ENCODE measurements at places on chromosomes 7 and 10.
A peak's percentile ranks its signal among the peaks of the same experiment; 100 is the strongest.

GRCh38 chr10:17533731-17534130, 79.3 kb upstream of the ST8SIA6 start:
- DNase-seq = peak; percentile 25

DNA sequence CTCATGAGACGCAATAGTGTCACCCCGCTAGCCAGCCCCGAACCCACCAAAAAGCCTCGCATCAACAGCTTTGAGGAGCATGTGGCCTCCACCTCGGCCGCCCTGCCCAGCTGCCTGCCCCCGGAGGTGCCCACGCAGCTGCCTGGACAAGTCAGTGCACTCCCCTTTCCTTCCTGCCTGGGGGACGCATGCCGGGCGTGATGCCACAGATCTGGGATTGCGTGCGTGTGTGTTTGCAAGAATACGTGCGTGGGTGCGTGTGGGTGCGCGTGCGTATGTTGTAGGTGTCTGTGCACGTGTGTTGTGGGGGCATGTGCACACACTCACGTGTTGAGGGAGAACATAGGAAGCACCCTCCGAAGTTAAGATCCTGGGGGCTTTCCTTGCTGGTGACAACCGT, 23.5 kb downstream of the PFKFB3 start:
- DNase-seq = no peak

- DNase-seq = peak; percentile 74
Observed at GRCh38 chr10:99676426-99676825, 17.1 kb downstream of the ENTPD7 start.

DNA sequence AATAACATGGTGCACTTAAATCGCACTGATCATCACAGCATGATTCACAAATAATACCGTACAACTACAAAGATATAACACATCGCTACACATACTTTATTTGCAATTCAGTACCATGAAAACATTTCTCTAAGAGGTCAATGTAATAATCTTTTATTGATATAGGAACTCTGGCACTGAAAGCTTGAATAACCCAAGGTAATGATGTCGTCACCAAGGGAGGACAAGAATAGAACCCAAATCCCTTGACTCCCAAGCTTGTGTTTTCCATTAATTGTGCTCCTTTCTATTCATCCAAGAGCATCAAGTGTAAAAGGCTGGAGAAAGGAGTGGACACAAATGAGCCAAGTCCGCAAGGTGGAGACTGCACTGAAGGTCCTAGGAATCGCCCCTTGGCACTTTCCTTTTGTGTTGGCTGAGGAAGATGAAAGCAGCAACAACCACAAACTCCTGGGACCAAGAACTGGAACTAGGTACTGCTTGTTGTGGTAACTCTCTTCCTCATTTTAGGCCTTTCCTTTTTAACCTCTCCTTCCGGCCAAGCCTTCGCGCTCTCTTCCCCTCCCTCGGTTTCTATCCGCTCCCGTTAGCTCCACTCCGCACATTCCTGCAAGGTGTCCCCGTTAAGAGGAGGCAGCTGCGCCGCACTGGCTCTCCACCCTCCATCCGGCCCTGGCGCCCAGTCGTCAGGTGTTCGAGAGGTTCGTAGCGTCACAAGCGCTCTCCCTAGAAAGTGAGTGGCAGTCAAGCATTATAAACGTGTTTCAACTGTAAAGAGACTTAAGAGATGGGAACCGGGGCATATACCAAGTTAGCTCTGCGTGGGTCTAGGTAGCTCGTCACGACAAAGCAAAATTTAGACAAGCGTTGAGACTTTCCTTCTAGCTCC, 1.0 kb upstream of the CBLL1 start:
- DNase-seq = no peak

DNA sequence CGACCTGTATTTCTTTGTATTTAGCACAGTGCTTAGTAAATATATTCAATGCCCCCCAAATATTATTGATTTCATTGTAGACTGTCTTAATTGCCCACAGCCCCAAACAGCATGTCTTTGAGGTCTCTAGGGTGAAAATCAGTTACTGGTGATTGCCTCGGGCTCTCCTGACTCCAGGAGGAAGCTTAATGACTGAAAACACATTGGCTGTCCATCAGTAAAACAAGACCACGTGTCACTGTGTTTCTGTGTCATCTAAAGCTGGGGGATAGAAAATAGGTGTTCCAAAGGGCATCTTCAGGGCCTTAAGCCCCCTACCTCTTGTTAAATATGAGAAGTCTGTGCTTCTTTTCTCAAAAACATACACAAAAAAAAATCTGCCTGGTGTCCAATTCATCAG, 67.9 kb downstream of the CACNA2D1 start:
- no peak for DNase-seq

DNA sequence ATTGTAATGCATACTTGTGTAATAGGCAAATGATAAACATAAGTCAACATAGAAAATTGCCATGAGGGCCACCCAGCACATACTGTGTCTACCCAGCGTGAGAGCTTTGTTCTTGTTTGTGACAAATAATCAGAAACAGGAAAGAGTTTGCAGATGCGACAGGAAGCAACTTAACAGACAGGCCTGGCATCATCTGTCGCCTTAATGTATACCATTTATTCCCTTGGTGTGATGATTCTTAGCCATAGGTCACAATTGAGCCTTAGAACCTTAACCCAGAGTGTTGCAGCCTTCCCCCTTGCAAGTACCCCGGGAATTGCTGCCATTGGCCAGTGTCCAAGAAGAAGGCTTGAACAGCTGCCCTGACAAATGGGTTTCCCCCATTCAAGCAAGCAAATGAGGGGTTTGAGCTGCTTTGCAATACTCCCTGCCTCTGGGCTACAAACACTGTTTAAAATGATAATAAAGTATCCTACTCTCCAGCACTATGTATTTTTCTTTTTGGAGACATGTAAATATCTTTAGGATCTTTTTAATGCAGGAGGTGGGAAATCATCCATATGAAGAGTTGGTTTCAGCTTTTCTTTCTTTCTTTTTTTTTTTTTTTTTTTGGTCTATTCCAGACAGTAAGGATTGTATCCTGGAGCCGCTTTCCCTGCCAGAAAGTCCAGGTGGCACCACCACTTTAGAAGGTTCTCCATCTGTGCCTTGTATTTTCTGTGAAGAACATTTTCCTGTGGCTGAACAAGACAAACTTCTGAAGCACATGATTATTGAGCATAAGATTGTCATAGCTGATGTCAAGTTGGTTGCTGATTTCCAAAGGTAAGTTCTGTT, 80.0 kb downstream of the ZNF277 start:
- DNase-seq = no peak

GRCh38 chr10:86047588-86047987, 319.0 kb downstream of the GRID1 start:
- no peak for DNase-seq

DNA sequence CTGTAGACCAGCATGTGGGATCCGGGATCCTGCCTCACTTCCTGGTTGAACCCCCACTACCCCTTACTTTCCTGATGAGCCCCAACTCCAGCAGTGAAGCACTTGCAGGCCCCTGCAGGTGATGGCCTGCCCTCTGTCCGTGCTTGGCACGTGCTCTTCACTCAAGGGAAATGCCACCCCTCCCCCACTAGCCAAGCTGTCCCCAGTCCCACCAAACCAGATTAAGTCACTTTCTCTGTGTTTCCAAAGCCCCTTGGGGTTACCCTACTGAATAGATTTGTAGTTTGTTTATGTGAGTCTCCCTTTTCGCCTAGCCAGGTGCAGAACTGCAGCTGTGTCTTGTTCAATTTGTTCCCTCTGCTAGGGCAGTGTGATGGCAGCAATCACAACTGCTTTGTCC, 121.7 kb downstream of the WDFY4 start:
- DNase-seq = no peak

- no peak for DNase-seq
Observed at GRCh38 chr10:75231672-75232581, 3.8 kb downstream of the COMTD1 start.

DNA sequence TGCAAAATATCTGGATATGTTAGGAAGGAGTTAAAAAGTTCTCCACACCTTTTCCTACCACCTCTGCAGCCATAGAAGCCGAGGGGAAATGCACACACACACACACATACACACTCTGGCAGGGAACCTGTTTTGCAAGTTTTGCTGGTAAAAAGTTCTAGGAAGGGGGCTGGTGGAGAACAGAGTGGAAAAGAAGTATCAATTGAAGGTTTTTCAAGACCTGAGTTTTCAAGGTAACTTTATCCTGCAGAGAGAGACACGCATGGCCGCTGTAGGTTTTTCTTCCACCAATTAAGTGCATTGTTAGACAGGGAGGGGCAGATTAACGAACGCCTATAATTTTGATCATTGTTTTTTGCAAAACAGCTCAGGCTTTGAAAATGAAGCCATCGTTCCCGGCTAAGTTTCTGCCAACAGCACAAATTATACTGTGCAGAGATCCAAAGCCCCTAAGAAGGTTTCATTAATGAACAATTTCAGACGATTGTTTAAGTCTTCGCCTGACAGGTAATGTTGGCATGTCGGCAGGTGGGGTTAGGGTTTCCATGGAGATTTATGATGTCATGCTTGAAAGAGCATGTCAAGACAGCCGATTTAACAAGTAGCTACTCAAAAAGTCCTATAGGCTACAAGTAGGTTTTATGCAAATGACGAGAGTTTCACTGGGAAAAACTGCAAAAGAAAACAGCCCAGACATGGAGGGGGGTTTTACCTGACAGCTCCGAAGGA, 29.7 kb downstream of the KIAA1217 start:
- DNase-seq = no peak

GRCh38 chr10:124387078-124387874, 31.4 kb downstream of the OAT start:
- DNase-seq = no peak

GRCh38 chr7:148941598-148942275, 57.6 kb upstream of the EZH2 start:
- DNase-seq = peak; percentile 77

GRCh38 chr10:98255146-98255877, 12.7 kb downstream of the LOXL4 start:
- no peak for DNase-seq

DNA sequence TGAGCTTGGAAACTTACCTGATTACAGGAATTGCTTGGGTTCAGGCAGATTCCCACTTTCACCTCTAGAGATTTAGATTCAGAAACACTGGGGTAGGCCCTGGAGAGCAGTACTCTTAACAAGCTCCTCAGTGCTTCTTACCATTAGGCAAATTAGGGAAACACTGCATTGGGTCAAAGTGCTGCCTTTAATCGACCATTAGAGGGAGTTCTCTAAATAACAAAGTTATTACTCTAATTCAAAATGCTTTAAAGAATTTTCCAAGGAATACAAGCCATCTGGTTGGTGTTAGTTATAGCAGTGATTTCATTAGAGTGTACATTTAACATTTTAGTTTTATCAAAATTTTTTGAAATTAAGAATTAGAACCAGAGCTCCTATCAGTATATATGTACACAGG, 324.5 kb downstream of the GFRA1 start:
- peak; percentile 34 for DNase-seq

GRCh38 chr10:117502421-117503243, 39.9 kb upstream of the EMX2 start:
- no peak for DNase-seq

- peak; percentile 14 for DNase-seq
Observed at GRCh38 chr7:36707465-36707864, 16.8 kb downstream of the AOAH start.

- DNase-seq = peak; percentile 69
Observed at GRCh38 chr10:22630234-22631174, 83.9 kb downstream of the PIP4K2A start.

GRCh38 chr7:107180378-107180777, 11.6 kb downstream of the HBP1 start:
- peak; percentile 84 for DNase-seq

DNA sequence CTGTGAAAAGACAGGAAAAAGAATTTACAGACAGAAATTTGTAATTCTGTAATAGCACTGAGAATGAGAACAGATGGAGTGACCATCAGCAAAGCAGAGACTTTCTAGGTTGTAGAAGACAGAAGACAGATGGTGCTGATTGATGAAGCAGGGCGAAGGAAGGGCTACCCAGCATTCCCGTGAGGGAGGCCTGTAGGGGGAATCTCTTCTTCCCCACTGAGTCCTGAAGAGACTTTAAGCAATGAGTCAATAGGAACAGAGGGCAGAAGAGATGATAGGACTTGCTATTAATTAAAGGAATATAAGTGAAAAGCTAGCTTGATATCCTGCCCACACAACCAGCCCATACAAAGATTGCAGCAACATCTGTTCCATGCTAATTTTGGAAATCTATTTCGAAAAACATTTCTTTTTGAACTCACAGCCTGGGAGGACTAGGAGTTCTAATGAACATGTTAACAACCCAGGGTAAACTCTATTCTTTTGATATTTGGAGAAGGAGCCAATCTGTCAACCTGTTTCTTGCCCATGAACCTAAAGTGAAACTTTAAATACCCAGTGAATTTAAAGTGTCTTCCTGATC, 44.1 kb downstream of the RALA start:
- DNase-seq = peak; percentile 89

GRCh38 chr7:127208351-127208750, 44.4 kb downstream of the GRM8 start:
- DNase-seq = no peak

DNA sequence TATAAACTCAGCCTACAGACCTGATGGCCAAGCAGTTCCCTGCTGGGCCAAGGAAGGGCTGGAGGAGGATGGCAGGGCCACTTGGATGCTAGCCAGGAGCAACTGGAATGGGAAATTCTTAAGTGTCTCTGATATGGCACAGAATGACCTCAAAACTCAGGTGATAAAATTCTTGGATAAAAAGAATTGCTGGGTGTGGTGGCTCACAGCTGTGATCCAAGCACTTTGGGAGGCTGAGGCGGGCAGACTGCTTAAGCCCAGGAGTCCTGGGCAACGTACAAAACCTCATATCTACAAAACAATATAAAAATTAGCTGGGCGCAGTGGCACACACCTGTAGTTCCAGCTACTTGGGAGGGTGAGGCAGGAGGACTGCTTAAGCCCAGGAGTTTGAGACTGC, 14.0 kb upstream of the PKD1L1 start:
- no peak for DNase-seq

- DNase-seq = peak; percentile 6
Observed at GRCh38 chr10:132142396-132143161, 44.2 kb upstream of the DPYSL4 start.

GRCh38 chr10:103787331-103787730, 68.0 kb downstream of the SH3PXD2A start:
- DNase-seq = no peak

Data from fibroblast of mammary gland (primary cell).